ENCODE measurements at places on chromosomes 3 and 15.

GRCh38 chr3:98513091-98513511 is 9.6 kb downstream of the CLDND1 start:
- no peak for DNase-seq

- DNase-seq = no peak
These were observed 87.2 kb downstream of the PRICKLE2 start for GRCh38 chr3:64138046-64138445.

GRCh38 chr3:126482503-126483255 is 7.0 kb upstream of the ZXDC start:
- no peak for DNase-seq

GRCh38 chr15:51448622-51449399 is 107.4 kb downstream of the GLDN start:
- no peak for DNase-seq

GRCh38 chr3:147200545-147200944 is 205.8 kb downstream of the ZIC4 start:
- no peak for DNase-seq

- DNase-seq = no peak
These were observed 20.0 kb upstream of the PIAS1 start for GRCh38 chr15:68034081-68034480.

All from ACHN (cell line).